ENCODE measurements at places on chromosomes 5 and 9. TPM values are rescaled to one million over a fixed set of nuclear protein-coding genes. Genes with fewer than 3 reads are reported as not detected.

DNA sequence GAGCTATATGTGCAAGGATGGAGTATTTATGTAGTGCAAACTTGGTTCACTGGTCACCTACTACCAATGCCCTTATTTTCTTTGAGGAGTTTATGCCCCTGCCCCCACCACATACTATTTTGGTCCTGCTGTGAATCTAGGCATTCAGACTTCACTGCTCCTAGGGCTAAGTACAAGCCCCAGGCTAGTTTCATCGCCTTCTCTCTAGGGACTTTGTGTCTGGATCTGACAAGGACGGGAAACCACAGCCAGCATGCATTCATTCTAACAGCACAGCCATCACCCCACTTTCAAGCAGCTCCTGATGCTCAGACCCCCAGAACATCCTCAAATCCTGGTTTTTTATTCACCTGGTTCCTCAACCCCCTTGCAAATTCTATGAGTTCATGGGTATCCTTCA lies 56.8 kb downstream of the DRD1 start:
- no peak for DNase-seq

DNA sequence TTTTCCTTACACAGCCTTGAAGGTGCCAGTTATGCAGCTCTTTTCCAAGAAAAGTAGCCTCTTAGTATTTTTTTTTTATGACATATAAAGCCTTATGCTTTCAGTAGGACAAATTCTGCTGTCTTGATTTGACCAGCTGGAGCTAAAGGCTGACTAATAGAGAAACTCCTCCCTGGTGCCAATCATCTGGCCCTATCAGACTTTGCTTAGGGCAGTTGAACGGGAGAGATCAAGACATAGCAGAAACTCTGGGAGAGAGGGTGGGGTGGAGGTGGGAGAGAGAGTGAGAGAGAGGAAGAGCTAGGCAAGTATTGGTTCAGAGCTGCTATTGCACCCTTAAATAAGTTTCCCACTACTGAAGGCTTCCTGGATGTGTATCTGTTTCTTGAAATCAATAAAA lies 100.2 kb downstream of the SEC61B start:
- no peak for DNase-seq

- no peak for DNase-seq
Measured at GRCh38 chr5:175805256-175806011, 65.9 kb upstream of the CPLX2 start.

NXNL2 gene
- total RNA-seq: not detected

DNA sequence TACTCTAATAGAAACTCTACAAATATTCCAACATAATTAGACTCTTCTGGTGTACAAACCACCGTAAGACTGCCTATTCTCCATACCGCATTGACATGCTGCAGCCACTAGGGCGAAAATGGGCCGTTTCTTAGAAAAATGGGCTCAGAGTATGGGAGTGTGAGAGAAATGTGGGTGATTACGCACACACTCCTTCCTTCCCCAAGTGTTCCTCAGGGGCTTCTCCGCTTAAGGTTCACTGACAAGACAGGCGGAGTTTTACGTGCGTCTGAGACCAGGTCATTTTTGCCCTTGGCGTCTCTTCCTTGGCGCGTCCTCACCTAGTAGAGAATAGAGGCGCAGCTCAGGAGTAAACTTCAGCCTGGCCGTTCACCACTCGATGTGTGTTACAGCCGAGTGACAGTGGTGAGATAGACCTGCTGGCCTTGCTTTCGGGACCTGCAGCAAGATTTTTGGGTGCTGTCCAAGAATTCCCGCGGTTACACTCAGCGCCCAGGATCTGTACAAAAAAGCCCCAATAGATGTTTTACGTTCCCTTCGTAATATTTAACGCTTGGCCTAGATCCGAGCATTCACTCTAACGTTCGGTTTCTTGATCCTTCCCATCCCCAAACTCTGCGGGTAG lies 1.8 kb upstream of the NTRK2 start:
- DNase-seq: no peak

CMBL gene
- total RNA-seq: 126 TPM

- no peak for DNase-seq
Measured at GRCh38 chr5:44565902-44566301, 176.7 kb upstream of the FGF10 start.

GRCh38 chr5:143001764-143002351 lies 231.7 kb downstream of the ARHGAP26 start:
- no peak for DNase-seq

GRCh38 chr5:137453483-137454080 lies 45.5 kb downstream of the SPOCK1 start:
- no peak for DNase-seq

All from right lobe of liver (tissue), 6 donors.